ENCODE measurements at places on chromosomes 6 and 20. TPM values are rescaled to one million over a fixed set of nuclear protein-coding genes. Genes with fewer than 3 reads are reported as not detected.

- no peaks in the 10 kb centered on the region for H3K4me1 ChIP-seq
- no peak for DNase-seq
- H3K27me3 ChIP-seq: no peaks in the 10 kb centered on the region
Observed at GRCh38 chr6:168232528-168232927, 87.0 kb downstream of the DACT2 start.

- H3K36me3 ChIP-seq: no peaks in the 10 kb centered on the region
- H3K4me3 ChIP-seq: no peak overlapping the region
- no peak for DNase-seq
- no peak overlapping the region for H3K27ac ChIP-seq
Observed at GRCh38 chr6:163302747-163303146, 111.8 kb upstream of the QKI start.

- H3K27me3 ChIP-seq: no peaks in the 10 kb centered on the region
- H3K36me3 ChIP-seq: no peaks in the 10 kb centered on the region
- no peak overlapping the region for H3K4me3 ChIP-seq
- no peak for DNase-seq
- H3K4me1 ChIP-seq: no peaks in the 10 kb centered on the region
- H3K27ac ChIP-seq: no peak overlapping the region
Observed at GRCh38 chr6:88105741-88106340, 58.2 kb downstream of the SPACA1 start.

B3GAT2 gene
- total RNA-seq: not detected

SEMG1 gene
- total RNA-seq: not detected

SPATS1 gene
- total RNA-seq: not detected

All from thoracic aorta (tissue), 2 donors.